Osteocyte (in vitro differentiated cells): ENCODE measurements at places on chromosomes 12 and 14.

GRCh38 chr14:59483363-59483762 is 845 bp downstream of the L3HYPDH start:
- DNase-seq, result no peak

DNA sequence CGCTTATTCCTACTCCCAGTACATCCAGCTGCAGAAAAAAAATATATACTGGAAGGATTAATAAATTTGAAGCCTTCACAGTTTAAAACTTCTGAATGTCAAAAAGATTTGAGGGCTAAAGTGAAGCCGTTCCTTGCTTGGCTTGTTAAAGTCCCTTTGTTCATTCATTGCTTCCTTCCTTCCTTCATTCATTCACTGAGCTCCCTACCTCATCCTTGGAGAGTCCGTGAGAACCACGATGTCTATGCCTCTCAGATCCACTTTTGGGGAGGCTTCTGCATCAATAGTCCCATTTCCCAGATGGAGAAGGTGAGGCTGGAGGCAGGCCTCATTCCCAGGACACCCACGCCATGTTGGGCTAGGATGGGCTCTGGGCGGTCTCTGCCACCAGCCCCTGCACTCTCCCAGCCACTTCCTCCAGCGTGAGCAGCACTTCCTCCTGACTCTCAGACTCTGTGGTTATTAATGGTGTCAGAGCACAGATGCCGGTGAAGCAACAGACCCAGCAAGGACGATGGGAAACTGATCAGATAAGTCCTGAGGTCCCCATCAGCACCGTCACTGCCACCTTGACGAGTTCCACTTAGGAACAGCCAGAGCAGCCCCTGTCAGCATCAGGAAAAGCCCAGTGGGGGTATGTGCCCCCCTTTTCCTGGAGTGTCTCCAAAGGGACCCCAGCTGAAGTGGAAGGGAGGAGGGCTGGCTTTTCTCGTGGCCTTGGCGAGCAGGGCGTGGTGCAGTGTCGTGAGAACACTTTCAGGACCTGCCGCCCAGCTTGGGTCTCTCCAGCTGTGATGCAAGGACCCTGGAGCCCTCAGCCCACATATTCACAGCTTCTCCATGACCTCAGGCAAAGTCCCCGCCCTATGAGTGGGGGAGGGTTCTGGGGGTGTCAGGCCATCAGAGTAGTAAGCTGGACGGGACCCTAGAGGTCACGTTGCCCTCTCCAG is 21.2 kb downstream of the ASB2 start:
- no peak for DNase-seq

DNA sequence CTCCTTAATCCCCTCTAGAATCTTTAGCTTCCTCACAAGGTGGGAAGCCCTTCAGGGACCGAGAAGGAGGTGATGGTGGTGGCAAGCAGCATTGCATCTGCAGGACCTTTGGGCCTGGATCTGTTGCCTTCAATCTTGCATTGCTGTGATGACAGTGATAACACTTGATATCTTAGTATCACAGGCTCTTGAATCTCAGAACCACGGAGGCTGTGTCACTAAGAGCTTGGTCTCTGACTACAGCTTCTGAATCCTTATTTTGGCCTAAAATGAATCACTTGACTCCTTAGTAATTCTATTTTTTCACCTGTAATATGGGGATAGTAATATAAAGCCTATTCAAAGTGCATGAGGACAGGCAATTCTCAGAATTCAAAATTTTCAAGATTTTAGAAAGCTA is 8.9 kb upstream of the AMN1 start:
- no peak for DNase-seq

- DNase-seq, result no peak
Observed at GRCh38 chr12:51593539-51593938, 2.5 kb downstream of the SCN8A start.

GRCh38 chr12:103546959-103547358 is 40.1 kb upstream of the STAB2 start:
- no peak for DNase-seq

DNA sequence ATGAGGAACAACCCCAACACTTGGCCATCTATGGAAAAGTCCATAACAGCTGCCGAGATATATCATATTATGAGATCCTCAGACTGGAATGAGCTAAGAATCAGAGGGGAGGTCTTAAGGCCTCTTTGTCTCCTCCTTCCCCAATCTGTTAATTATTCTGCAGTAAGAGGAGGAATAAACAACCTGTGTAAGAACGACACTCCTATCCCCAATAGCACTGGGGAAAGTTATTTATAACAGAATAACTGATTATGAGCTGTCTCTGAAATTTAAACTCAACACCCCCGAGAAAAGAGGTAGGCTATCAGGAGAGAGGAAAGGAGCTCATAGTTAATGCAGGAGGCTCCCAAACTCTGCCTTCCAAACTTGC is 68.0 kb downstream of the NIN start:
- no peak for DNase-seq

- no peak for DNase-seq
Observed at GRCh38 chr12:106080041-106080790, 58.5 kb downstream of the NUAK1 start.

DNA sequence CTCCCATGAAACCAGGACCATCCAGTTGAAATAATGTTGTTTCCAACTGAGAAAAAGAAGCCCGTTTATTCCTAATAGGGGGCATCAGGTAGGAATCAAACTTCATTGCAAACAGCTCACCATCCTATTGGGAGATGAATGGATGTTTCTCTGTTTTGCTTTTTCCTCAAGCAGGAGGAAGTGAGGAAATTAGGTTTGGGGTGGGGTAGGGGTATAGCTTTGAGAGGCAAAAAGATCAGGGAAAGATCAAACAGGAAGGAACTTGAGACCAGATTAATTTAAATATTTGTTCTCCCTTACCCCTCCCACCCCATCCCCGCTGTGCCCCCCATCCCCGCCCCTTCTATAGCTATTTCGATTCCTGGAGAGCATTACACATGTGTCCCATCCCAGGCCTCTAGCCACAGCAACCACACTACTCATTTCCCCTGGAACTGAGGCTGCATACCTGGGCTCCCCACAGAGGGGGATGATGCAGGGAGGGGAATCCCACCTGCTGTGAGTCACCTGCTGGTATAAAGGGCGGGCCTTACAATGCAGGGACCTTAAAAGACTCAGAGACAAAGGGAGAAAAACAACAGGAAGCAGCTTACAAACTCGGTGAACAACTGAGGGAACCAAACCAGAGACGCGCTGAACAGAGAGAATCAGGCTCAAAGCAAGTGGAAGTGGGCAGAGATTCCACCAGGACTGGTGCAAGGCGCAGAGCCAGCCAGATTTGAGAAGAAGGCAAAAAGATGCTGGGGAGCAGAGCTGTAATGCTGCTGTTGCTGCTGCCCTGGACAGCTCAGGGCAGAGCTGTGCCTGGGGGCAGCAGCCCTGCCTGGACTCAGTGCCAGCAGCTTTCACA is at the start of gene IL23A:
IL23A (plus strand) TSS at position 577 of the 850 bp plus-strand sequence; CDS start at position 738, 161 bp downstream.
- no peak for DNase-seq

GRCh38 chr14:33842299-33842698 is 108.6 kb downstream of the EGLN3 start:
- DNase-seq, result no peak

- DNase-seq, result no peak
Observed at GRCh38 chr12:130713581-130713991, 2.5 kb downstream of the RIMBP2 start.

DNA sequence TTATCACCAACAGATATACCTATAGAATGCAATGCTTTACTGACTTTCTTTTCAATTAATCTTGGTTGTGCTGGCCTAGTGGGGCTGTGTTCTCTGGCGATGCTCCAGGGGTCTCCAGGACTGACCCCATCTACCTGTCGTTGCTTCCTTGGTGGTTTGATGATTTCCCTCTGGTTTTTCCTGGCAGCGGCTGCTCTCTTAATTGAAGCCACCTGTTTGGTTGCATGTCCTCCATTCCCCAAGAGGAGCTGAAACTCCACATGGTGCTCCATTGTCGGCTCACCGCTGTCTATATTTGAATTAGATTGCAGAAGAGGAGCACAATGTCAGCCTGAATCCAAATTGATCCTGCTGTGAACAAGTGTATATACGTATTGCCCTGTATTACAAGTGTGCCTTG is 7.1 kb upstream of the IFNG-AS1 start:
- no peak for DNase-seq

- DNase-seq, result no peak
Observed at GRCh38 chr14:88063811-88064210, 58.9 kb downstream of the GPR65 start.

GRCh38 chr14:88470542-88471440 is 84.0 kb downstream of the PTPN21 start:
- DNase-seq, result no peak

- no peak for DNase-seq
Observed at GRCh38 chr12:116697716-116698115, 40.2 kb downstream of the SPRING1 start.

GRCh38 chr14:32382704-32383103 is 53.6 kb downstream of the AKAP6 start:
- DNase-seq, result no peak

DNA sequence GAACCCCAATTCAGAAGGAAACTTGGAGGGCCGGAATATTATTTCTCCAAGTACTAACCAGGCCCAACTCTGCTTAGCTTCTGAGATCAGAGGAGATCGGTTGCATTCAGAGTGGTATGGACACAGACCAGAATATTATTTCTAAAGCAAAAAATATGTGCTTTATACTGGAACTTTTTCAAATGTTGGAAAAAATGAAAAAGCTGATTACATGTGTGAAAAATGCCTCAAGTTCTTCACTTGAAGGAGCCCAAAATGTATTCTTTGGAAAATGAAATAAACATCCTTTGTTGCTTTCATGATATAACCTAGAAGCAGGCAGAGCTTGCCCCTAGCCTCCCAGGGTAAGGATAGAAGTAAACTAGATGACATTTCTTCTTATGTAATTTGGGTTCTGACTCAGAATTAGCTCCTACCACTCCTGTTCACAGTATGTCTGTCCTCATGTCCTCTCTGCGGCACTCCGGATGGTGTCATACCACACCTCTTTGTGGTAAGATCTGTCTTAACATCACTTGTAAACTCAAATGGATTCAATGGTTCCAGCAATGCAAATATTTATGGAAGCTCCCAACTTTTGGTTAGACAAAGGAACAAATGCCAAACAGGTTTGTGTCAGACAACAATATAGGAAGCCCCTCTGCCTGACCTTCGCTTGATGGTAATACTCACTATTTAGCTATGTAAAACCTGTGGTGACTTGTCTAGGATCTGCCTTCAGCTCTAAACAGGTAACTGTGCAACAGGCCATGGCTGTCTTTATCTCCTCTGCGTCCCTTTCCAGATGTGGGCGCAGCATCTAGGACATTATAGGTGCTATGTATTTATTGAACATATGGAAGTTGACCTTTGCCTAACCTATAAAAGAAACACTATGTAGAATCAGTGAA is 178.5 kb downstream of the SSPN start:
- no peak for DNase-seq

GRCh38 chr12:28248555-28249145 is 58.4 kb downstream of the CCDC91 start:
- DNase-seq, result no peak

DNA sequence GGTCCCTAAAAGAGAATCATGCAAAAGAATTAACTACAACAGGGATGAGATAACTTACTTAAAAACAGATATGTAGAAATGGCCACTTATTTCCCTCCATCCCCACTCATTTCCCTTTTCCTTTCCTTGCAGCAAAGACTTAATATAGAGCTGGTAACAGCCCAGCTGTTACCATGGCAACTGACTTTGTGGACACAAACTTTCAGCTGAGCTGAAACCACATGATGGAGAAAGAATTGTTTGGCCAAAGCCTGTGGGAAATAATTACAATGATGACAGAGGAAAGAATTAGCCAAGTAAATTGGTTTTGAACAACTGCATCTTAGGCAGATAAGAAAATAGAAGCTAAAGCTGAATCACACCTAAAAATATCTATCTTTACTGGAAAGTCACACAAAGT is 364.9 kb downstream of the GALC start:
- DNase-seq, result no peak

- DNase-seq, result no peak
Observed at GRCh38 chr12:129152351-129153104, 299.2 kb downstream of the GLT1D1 start.

DNA sequence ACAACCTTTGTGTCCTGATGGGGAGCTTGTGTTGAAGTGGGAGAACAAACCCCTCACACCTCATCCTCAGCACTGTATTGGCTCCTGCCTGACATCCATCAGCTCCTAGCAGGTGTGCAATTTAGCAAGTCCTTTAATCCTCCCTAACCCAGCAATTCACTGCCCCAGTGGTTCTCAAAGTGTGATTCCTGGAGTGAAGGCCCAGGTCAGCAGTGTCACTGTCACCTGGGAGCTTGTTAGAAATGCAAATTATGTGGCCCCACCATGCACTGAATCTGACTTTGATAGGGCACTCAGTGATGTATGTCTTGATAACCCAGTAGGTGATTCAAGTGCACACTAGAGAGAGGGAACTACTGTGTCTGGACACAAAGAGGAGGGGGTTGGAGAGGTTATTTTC is 133.6 kb downstream of the FGD4 start:
- no peak for DNase-seq

GRCh38 chr12:10205220-10205807 is 7.4 kb upstream of the GABARAPL1 start:
- DNase-seq, result no peak

DNA sequence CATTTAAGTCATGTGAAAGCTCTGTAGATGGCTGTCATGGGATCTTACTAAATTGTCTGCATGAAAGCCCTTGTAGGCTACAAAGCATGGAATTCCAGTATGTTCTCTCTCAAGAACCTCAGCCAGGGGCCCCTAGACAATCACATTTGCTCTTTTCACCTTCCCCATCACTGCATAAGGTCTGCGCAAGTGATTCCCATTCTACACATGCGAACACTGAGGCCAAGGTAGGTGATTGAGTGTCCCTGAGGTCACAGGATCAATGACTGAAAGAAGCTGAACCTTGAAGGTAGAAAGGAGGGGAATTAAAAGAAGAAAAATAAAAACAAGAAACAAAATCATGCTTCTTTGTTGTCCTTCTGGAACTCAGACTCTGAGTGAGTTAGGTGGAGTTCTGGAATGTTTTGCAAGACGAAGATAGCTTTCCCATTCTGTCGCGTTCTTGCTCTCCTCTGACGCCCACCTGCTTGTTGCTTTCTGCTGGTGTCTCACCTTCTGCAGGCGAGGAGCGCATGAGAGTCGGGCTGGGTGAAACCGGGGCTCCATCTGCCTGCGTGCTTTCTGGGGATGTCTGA is 79.9 kb downstream of the SPRING1 start:
- DNase-seq, result no peak

DNA sequence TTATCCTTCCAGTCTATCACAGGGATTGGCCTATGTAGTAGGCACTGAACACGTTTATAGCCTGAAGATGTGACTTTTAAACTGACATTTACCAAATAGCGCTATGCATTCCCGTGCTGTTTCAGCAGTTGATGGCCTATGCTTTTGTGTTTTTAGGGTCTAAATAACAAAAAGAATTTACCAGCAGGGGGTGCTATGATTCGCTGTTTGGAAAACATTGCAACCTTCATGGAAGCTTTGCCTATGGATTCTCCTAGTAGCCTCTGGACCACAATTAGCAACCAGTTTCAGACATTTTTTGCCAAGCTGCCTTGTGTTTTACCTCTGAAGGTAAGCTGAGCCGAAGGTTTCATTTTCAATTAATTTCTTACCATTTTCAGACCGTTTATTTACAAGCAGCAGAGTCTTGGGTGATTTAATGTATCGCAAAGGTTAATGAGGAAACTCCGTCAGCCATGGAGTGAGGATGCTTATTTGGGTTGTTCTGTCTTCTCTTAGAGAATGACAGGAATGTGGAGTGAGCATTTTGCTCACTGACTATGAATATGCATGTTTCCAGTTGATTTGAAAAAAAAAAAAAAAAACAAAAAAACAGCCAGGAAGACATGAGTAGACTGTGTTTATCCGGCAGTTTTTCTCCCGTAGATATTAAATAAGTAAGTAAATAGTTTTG is 133.1 kb downstream of the PRIMA1 start:
- no peak for DNase-seq
